ENCODE measurements at places on chromosomes 5 and 9.

DNA sequence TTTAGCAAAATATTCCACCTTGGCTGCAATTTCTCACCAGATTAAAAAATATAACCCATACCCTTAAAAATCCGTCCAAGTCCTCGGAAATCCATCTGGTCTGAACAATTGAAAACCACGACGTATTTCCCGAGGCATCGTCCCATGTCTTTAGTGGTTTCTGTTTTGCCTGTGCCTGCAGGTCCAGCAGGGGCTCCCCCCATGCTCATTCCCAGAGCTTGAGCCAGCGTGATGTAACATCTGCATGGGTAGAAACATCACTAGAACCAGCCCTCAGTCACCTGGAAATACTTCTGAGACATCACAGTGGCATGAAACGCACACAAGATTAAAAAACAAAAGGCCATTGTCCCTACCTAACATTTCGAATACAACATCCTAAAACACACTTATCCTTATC lies 114.0 kb downstream of the DNAH5 start:
- DNase-seq = no peak

DNA sequence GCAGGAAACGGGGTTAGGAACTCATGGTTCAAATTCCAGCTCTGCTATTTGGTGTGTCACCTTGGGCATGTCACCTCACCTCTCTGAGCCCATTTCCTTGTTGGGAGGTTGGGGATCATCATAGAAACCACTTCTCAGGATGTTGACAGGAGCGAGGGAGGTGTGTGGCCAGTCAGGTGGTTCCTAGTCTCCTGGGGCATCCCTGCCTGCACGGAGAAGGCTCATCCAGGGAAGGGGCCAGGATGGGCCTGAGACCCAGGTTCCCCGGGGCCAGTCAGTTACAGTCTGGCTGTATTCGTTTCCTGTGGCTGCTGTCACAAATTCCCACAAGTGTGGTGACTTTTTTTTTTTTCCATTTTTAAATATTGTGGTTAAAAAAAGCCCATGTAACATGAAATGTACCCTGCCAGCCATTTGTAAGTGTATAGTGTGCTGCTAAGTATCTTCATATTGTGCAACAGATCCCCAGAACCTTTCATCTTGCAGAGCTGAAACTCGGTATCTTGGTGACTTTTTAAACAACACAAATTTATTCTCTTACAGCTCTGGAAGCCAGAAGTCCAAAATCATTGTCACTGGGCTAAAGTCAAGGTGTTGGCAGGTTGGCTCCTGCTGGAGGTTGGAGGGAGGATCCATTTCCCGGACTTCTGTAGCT lies 78.7 kb upstream of the UNC5A start:
- DNase-seq = no peak

DNA sequence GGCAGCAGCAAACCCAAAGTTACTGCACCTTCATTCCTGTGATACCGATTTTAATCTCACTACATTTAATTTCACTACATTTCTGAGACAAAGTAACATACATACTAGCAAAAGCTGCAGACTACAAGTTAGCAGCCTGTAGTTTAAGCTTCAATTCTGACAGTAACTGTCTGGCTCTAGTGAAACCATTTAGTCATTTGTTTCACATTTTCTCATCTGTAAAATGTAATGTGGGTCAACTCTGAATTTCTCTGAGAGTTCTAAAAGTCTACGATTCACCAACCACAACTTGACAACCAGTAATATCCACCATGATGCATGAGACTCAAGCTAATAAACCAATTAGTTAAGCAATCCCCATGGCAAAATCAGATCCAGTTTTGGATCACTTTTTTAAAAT lies 408.9 kb downstream of the PDE4D start:
- DNase-seq = no peak

DNA sequence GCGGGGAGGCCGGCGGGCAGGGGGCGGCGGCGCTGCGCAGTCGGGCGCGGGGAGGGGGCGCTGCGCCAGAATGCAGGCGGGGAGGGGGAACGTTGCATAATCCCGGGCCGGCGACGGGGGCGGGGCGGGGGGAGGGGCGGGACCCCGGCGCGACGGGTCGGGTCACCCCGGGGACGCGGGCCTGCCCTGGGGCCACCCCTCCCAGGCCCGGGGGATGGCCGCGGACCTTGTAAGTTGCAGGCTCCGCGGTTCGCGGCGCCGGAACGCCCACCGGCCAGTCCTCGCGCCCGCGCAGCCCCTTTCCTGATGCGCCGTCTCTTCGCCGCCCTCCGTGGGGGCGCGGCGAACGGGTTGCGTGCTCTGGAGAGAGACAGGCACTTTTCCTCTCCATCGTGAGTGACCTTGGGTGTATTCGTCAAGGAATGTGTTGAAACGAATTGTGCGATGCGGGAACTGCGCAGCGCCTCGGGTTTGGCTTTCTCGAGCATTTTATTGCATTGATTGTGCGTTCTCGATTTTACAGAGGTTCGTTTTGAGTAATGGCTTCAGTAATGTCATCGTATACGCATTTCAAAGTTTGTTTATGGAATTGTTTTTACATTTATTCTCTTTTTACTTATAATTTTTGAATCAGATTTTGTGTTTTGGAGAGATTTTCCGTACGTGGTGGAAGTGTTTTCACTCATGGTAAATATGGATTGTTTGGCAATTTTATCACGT lies 802 bp downstream of the SPIN1 start:
- DNase-seq = peak; percentile 37

- no peak for DNase-seq
Measured at GRCh38 chr5:95149387-95149786, 135.5 kb downstream of the MCTP1 start.

DNA sequence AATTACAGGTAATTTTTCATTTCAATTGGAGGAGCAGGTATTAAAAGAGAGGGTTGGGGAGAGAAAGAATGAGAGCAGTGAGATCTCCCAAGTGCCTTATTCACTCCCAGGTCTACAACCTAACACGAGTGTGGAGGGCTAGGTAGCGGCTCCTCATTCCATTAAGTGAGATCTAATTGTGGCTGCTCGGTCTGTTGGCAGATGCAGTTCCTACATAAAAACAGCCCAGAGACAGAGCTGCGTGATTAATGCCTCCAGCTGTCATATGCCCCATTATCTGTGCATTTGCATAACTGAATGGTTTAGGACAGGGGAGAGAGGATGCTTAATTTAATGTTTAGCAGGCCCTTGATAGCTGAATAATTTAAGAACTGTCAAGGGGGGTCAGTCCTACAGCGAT lies 100.5 kb downstream of the PSAT1 start:
- no peak for DNase-seq

- no peak for DNase-seq
Measured at GRCh38 chr9:101738566-101739183, at the start of gene GRIN3A. TSS of gene GRIN3A (minus strand) at chr9:101738647. CDS start at chr9:101737979, 668 bp downstream.

- DNase-seq = no peak
Measured at GRCh38 chr5:10735569-10736276, 25.3 kb downstream of the DAP start.

GRCh38 chr5:96209829-96210228 lies 223.2 kb downstream of the PCSK1 start:
- DNase-seq = no peak

GRCh38 chr5:132853790-132854189 lies 12.5 kb downstream of the GDF9 start:
- DNase-seq = no peak

- no peak for DNase-seq
Measured at GRCh38 chr5:1786621-1787471, 12.8 kb downstream of the MRPL36 start.

DNA sequence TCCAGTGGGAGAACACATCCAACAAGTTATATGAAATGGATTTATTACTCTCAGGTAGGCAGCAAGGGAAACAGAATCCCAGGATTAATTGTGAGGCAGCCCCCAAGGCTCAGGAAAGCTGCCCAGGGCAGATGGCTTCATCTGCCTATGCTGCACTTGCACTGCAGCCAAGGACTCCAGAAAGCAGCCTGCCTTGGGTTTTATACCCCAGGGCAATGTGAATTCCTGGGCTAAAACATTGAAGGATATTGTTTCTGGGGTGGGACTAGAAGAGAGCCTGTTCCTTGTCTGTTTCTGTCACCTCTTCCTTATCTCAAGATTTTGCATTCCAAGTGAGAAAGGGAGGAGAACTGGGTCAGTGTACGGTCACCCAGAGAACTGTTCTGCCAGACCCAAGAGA lies 8.8 kb upstream of the CCL27 start:
- DNase-seq = no peak

DNA sequence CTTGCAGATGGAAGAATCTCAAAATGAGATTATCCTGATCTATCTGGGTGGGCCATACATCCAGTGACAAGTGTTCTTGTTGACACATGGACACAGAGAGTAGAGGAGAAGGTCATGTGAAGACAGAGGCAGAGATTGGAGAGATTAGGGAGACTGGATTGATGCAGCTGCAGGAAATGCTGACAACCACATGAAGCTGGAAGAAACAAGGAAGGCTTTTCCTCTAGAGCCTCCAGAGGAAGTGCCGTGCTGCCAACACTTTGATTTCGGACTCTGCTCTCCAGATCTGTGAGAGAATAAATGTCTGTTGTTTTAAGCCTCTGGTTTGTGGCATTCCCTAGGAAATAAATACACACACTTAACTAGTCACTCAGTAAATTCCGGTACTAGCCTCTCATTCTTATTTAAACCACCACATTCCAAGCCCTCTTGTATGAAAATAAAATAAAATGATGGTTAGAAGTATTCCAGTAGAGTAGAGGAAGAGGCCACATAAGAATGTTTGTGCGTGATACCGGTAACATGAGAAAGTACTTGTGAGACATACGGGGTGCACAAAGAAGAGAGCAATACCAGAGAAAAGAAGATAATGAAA lies 110.9 kb upstream of the DMAC1 start:
- peak; percentile 61 for DNase-seq

GRCh38 chr5:148939676-148940075 lies 113.3 kb downstream of the ADRB2 start:
- no peak for DNase-seq

- DNase-seq = no peak
Measured at GRCh38 chr5:144422018-144422727, 251.5 kb downstream of the KCTD16 start.

- DNase-seq = no peak
Measured at GRCh38 chr5:169723103-169723831, 86.2 kb downstream of the DOCK2 start.

DNA sequence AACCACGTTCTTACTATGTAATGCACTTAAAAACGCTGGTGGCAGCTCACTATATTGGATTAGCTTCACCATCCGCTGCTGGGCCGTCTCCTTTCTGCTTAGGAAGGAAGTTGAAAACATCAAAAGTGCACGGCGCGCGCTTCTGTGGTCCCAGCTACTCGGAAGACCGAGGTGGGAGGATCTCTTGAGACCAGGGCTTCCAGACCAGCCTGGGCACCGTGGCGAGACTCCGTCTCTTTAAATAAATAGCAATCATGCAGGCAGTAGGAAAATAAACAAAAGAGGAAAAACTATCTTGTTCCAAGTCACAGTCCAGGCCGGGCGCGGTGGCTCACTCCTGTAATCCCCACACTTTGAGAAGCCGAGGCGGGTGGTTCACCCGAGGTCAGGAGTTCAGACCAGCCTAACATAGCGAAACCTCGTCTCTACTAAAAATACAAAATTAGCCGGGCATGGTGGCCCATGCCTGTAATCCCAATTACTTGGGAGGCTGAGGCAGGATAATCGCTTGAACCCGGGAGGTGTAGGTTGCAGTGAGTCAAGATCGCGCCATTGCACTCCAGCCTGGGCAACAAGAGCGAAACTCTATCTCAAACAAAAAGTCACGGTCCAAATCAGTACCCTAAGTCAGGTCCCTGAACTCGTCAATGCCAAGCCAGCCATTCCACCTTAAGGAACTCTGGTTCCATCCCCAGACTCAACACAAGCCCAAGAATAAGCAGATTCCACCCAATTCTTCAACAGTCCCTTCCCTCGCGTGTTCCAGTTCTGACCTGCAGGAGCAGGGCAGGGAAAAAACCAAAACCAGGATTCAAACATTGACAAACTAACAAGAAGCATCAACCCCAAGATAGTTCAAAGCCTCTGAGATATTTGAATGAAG lies 1.0 kb upstream of the GOLGA1 start:
- DNase-seq = peak; percentile 77

GRCh38 chr5:88746438-88746882 lies 136.5 kb downstream of the MEF2C start:
- no peak for DNase-seq

- DNase-seq = no peak
Measured at GRCh38 chr5:130529511-130530485, 625.5 kb downstream of the CHSY3 start.

DNA sequence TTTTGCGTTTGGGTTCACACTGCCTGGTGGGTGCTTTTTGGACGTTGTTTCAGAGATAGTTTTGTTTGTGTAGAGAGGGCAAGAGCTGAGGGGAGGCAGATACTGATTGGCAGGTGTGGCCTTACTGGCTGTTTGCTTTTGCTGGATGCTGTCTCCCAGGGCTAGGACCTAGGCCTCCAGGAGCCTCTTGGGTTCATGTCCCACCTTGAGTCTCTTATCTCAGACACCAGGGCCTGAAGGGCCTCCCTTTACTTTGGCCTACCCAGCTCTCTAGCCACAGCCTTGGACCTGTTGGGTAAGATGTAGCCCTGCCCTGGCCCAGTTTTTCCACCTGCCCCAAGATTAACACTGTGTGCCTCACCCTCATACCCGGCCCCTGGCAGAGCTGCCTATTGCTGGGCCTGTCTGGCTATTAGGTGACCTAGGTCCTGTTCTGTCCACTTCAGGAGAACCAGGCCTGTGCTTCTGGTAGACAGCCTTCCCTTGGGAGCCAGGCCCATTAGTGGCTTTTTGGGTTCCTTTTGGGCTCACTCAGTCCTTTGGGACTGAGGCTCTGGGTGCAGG lies 13.4 kb downstream of the PTPA start:
- no peak for DNase-seq

- DNase-seq = no peak
Measured at GRCh38 chr5:168195110-168195509, 96.3 kb upstream of the WWC1 start.

- no peak for DNase-seq
Measured at GRCh38 chr5:78424665-78425064, 64.2 kb downstream of the SCAMP1 start.

DNA sequence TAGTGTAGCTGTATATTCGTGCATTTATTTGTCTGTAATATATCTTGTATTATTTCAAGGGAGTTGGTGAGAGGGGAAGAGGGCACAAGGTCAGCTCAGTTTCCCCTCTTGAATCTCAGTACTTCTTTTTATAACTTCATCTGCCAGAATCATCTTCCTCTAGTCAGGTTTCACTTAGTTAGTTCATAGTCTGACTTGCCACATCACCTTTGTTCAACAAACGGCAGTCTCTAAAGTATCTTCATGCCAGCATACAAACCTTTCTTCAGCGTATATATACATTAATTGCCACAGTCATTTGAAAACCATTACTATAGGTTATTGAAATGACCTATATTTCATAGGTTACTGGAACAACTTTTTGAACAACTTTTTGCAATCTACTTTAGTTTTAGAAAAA lies 1.6 kb downstream of the ECM2 start:
- no peak for DNase-seq

- no peak for DNase-seq
Measured at GRCh38 chr5:164671640-164672039, 1166.2 kb downstream of the MAT2B start.

DNA sequence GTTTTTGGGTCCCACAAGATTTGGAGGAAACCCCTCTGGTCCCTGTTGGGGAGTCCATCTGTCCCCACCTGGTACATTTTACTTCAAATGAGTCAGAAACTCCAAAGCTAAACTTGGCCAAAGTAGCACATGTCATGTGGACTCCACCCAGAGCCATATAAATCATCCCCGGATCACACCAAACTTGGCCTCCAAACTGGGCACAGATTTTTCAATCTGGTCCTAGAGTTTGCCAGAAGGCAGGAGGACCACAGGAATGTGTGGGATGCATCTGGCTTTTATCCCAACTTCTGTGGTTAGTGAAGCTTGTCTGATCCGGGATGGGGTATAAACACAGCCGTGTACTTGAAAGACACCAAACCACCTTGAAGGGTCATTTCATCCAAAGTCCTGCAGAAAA lies 66.3 kb downstream of the MAT2B start:
- DNase-seq = no peak

Measured in thymus (tissue), 14 donors.